ENCODE measurements at places on chromosomes 2 and 18. TPM values are rescaled to one million over a fixed set of nuclear protein-coding genes. Genes with fewer than 3 reads are reported as not detected.
A peak's percentile ranks its signal among the peaks of the same experiment; 100 is the strongest.

The LYG1 gene
- 0.53 TPM for total RNA-seq

The CCL20 gene
- not detected for total RNA-seq

The FSHR gene
- not detected for total RNA-seq

The SNTG2 gene
- 5.5 TPM for total RNA-seq

The UGT1A7 gene
- total RNA-seq = not detected

The KLHL30 gene
- 0.06 TPM for total RNA-seq

GRCh38 chr2:139354518-139354917 lies 574.3 kb upstream of the NXPH2 start:
- no peak overlapping the region for H3K4me3 ChIP-seq
- no peak overlapping the region for H3K27ac ChIP-seq
- DNase-seq = no peak
- no peaks in the 10 kb centered on the region for H3K36me3 ChIP-seq
- H3K27me3 ChIP-seq = no peaks in the 10 kb centered on the region

DNA sequence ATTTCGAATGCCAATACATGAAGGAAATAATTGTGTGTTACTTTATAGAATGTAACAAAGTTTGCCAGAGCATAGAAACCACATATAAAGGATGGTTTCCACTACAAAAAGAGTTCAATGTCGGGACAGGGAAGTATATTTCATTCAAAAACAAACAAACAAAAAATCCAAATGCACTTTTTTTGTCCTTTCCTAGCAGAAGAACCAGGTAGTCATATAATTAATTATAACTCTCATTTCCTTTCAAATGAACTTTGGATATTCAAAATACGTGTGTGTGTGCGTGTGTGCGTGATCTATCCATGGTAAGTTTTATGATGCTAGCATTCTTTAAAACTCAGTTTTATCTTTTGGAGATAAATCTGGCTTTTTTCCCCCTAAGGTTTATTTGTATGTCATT lies 8.3 kb downstream of the FN1 start:
- H3K4me1 ChIP-seq = no peaks in the 10 kb centered on the region
- H3K4me3 ChIP-seq = no peak overlapping the region
- no peak for DNase-seq
- no peaks in the 10 kb centered on the region for H3K36me3 ChIP-seq
- no peaks in the 10 kb centered on the region for H3K27me3 ChIP-seq

- no peak overlapping the region for H3K4me3 ChIP-seq
- no peaks in the 10 kb centered on the region for H3K27me3 ChIP-seq
- no peak for DNase-seq
- H3K4me1 ChIP-seq = no peaks in the 10 kb centered on the region
- H3K27ac ChIP-seq = no peak overlapping the region
These were observed 266.2 kb upstream of the SLC39A10 start for GRCh38 chr2:195390686-195391321.

- no peaks in the 10 kb centered on the region for H3K36me3 ChIP-seq
- H3K4me1 ChIP-seq = peaks cover 20% of the 10 kb centered on the region
- peak overlapping the region; percentile 19 for H3K27ac ChIP-seq
- DNase-seq = peak; percentile 50
- no peak overlapping the region for H3K4me3 ChIP-seq
- H3K27me3 ChIP-seq = no peaks in the 10 kb centered on the region
These were observed 387.1 kb downstream of the RND3 start for GRCh38 chr2:150100336-150100735.

DNA sequence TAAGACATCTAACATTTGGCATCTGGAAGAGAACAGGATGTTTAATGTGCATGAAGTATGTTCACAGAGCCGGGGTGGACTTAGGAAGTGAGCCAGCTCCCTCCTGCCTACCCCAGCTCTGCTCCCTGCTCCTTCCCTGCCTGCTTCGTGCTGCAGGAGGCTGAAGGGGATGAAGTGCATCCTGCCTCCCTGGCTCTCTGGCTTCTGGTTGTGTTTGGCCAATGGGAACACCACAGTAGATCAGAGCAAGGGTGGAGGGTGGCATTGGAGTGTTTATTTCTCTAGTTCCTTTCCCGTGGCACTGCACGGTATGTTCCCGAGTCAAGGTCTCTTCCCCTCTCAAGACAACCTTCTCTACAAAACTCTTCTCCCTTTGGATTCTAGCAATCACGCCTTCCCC lies 379.9 kb downstream of the CLIP4 start:
- no peak for DNase-seq
- no peaks in the 10 kb centered on the region for H3K27me3 ChIP-seq
- H3K4me3 ChIP-seq = no peak overlapping the region

- H3K36me3 ChIP-seq = no peaks in the 10 kb centered on the region
- no peak for DNase-seq
- no peak overlapping the region for H3K4me3 ChIP-seq
- H3K27me3 ChIP-seq = no peaks in the 10 kb centered on the region
- peaks cover 4% of the 10 kb centered on the region for H3K4me1 ChIP-seq
These were observed 23.0 kb downstream of the LYPD6 start for GRCh38 chr2:149353421-149353820.

DNA sequence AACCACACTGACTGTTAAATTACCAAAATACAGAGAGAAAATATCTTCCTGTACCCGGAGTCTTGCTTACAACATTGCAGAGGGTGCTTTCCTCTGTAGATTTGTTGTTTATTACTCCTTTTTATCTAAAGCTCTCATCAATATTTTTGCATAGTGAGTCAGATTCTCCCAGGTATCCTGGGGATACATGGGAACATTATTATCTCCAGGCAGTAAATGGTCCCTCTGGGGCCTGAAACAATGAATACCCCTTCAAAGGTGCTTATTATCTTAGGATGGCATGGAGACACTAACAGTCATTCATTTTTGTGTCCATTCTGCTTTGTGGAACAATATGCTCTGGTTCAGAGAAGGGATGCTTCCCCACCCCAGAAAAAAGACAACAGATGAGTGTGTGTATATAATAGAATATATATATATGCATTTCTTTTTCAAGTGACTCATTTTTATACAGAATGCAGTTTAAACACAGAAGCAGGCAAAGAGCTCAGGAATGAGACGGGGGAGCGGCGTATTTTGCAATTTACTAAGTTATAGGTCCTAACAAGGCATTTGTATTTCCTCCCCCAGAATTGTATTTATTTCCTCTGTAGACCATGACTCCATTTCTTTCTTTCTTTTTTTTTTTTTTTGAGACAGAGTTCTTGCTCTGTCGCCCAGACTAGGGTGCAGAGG lies 424.8 kb upstream of the ZEB2 start:
- no peaks in the 10 kb centered on the region for H3K4me1 ChIP-seq
- DNase-seq = no peak
- H3K36me3 ChIP-seq = no peaks in the 10 kb centered on the region
- no peaks in the 10 kb centered on the region for H3K27me3 ChIP-seq
- H3K4me3 ChIP-seq = no peak overlapping the region
- H3K27ac ChIP-seq = no peak overlapping the region

DNA sequence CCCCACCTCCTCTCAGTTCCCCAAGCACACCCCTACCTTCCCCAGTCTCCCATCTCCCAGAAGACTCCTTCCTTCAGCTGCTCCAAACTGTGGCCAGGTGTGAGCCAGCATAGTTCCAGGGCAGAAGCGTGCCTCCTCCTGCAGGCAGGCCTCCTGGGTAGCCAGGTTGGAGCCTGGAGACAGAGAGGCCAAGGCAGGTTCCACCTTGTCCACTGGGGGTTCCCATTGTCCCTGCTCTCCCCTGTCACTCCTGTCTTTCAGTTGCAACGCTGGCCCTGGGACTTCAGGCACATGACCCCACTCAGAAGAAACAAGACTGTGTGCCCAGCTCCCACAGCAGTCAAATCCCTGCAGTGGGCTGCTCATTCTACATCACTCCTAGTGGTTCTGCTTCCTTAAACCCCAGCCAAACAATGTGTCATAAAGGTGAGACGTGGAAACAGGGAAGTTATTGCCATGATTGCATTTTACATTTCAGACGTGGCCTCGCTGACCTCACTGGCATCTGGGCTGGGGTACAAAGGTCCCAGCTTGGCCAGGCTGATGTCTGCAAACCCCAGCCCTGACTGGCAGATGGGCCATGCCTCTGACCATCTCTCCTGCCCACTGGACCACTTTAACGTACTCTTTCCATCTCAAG lies 96.5 kb upstream of the BOD1L2 start:
- peaks cover 18% of the 10 kb centered on the region for H3K4me1 ChIP-seq
- H3K27me3 ChIP-seq = no peaks in the 10 kb centered on the region
- H3K27ac ChIP-seq = no peak overlapping the region
- H3K4me3 ChIP-seq = no peak overlapping the region
- H3K36me3 ChIP-seq = no peaks in the 10 kb centered on the region

- H3K36me3 ChIP-seq = peaks cover 8% of the 10 kb centered on the region
- peaks cover 19% of the 10 kb centered on the region for H3K4me1 ChIP-seq
- H3K4me3 ChIP-seq = peak overlapping the region; percentile 95
- DNase-seq = peak; percentile 76
- H3K27ac ChIP-seq = peak overlapping the region; percentile 65
- no peaks in the 10 kb centered on the region for H3K27me3 ChIP-seq
These were observed 584 bp downstream of the PPP4R1 start for GRCh38 chr18:9613550-9614400.

- no peaks in the 10 kb centered on the region for H3K36me3 ChIP-seq
- H3K27ac ChIP-seq = no peak overlapping the region
- DNase-seq = no peak
- no peaks in the 10 kb centered on the region for H3K27me3 ChIP-seq
These were observed 12.9 kb upstream of the RPL37A start for GRCh38 chr2:216485745-216486144.

DNA sequence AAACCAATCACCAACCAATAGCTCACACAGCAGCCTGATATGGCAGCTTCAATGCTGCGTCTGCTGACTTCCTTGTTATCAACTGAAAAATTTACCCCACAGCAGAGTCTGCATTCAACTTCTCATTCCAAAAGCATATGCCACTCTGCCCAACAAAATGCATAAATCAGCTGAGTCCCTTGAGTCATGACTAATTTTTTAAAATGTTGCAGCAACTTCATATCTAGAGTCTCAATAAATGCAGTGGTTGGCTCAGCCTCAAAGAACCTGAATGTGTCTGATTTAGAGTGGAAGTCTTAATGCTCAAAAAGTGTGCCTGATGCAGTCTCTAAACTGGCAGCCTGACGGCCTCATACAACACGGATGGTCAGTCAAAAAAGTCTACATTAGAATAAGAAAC lies 46.5 kb downstream of the FARSB start:
- no peaks in the 10 kb centered on the region for H3K27me3 ChIP-seq
- H3K36me3 ChIP-seq = no peaks in the 10 kb centered on the region
- H3K27ac ChIP-seq = no peak overlapping the region

DNA sequence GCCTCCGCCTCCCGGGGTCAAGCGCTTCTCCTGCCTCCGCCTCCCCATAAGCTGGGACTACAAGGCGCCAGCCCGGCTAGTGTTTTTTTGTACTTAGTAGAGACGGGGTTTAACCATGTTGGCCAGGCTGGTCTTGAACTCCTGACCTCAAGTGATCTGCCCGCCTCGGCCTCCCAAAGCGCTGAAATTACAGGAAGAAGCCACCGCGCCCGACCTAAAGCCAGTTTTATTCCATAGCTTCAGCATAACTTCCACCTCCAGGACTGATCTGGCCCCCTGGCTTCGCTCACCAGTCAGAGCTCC lies 783 bp upstream of the TXNL4A start:
- peak overlapping the region; percentile 78 for H3K4me3 ChIP-seq
- no peak for DNase-seq
- H3K36me3 ChIP-seq = no peaks in the 10 kb centered on the region
- no peak overlapping the region for H3K27ac ChIP-seq
- no peaks in the 10 kb centered on the region for H3K27me3 ChIP-seq
- H3K4me1 ChIP-seq = peaks cover 10% of the 10 kb centered on the region

- H3K4me1 ChIP-seq = no peaks in the 10 kb centered on the region
- no peak for DNase-seq
- no peaks in the 10 kb centered on the region for H3K27me3 ChIP-seq
- H3K4me3 ChIP-seq = no peak overlapping the region
- H3K36me3 ChIP-seq = no peaks in the 10 kb centered on the region
These were observed 258.5 kb downstream of the RPIA start for GRCh38 chr2:88950010-88950409.

DNA sequence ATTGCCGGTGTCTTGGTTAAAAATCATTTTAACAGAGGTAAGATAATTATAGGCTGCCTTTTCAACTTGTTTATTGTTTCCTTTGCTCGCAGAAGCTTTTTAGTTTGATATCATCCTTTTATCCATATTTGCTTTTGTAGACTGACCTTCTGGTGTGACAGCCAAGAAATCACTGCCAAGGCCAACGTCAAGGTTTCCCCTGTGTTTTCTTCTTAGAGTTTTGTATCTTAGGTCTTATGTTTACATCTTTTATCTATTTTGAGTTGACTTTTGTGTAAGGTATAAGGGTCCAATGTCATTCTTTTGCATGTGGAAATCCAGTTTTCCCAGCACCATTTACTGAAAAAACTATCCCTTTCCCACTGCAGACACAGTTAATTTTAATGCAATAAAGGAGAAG lies 129.0 kb upstream of the ZFP36L2 start:
- H3K4me3 ChIP-seq = no peak overlapping the region
- H3K27me3 ChIP-seq = no peaks in the 10 kb centered on the region
- no peaks in the 10 kb centered on the region for H3K4me1 ChIP-seq
- no peak for DNase-seq

- no peak overlapping the region for H3K4me3 ChIP-seq
- no peaks in the 10 kb centered on the region for H3K4me1 ChIP-seq
- no peak for DNase-seq
- H3K27me3 ChIP-seq = no peaks in the 10 kb centered on the region
These were observed 56.4 kb downstream of the MERTK start for GRCh38 chr2:111954602-111955332.

GRCh38 chr2:75268112-75268511 lies 68.8 kb upstream of the TACR1 start:
- H3K4me3 ChIP-seq = no peak overlapping the region
- no peaks in the 10 kb centered on the region for H3K27me3 ChIP-seq
- H3K36me3 ChIP-seq = no peaks in the 10 kb centered on the region
- H3K4me1 ChIP-seq = no peaks in the 10 kb centered on the region
- H3K27ac ChIP-seq = no peak overlapping the region

GRCh38 chr2:105734762-105735538 lies 9.8 kb upstream of the NCK2 start:
- H3K4me1 ChIP-seq = no peaks in the 10 kb centered on the region
- H3K27me3 ChIP-seq = no peaks in the 10 kb centered on the region
- DNase-seq = no peak
- H3K27ac ChIP-seq = no peak overlapping the region
- H3K36me3 ChIP-seq = no peaks in the 10 kb centered on the region

DNA sequence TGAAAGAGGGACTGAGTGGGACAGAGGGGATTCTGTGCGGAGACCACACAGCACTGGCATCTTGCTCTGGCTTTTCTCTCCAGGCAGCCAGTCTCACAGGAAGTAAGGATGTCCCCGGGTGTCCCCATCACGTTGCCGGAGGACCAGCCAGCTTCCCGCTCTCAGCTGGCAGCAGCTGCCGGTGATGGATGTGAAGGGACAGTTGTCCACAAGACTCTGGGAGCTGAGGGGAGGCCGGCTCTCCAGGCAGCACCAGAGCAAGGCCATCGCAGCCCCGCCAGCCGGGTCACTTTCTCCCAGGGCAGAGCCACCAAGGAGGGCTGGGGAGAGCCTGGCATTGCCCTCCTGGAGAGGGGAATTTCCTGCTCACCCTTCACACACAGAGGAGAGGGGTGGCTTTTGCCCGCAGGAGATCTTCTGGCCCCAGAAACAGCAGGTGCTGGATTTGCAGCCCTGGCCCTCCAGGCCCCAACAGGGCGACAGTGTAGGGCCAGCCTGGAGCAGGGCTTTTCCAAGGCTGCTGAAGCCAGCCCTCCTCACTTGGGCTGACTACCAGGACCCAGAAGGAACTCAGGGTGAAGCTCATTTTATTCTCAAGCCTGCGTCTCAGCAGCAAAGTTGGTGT lies 24.0 kb upstream of the B3GNT7 start:
- no peak overlapping the region for H3K27ac ChIP-seq
- H3K4me1 ChIP-seq = peaks cover 23% of the 10 kb centered on the region
- no peak overlapping the region for H3K4me3 ChIP-seq
- no peaks in the 10 kb centered on the region for H3K27me3 ChIP-seq
- H3K36me3 ChIP-seq = no peaks in the 10 kb centered on the region
- no peak for DNase-seq

- DNase-seq = peak; percentile 80
- H3K27me3 ChIP-seq = no peaks in the 10 kb centered on the region
- peak overlapping the region; percentile 99 for H3K27ac ChIP-seq
- peaks cover 26% of the 10 kb centered on the region for H3K4me1 ChIP-seq
These were observed 429.5 kb upstream of the TNP1 start for GRCh38 chr2:217289177-217289906.

All from neural progenitor cell (in vitro differentiated cells).